Activated T-cell treated with anti-CD3 and anti-CD28 coated beads, Interleukin-2, amount 50 U/mL, for 4 hours (primary cell): ENCODE measurements at places on chromosomes 13 and 19.

DNA sequence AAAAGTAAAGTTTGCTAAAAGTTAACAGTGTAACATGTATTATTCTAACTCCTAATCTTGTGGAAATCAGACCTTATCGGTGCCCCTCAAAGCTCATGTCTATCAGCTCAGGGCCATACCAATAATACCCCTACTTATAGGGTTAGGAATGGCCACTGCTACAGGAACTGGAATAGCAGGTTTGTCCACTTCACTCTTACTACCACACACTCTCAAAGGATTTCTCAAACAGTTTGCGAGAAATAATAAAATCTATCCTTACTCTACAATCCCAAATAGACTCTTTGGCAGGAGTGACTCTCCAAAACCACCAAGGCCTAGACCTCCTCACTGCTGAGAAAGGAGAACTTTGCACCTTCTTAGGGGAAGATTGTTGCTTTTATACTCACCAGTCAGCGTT, 1677.7 kb downstream of the OLFM4 start:
- DNase-seq: no peak

- no peak for DNase-seq
Measured at GRCh38 chr19:58001895-58002369, 688 bp downstream of the ZNF606 start.

DNA sequence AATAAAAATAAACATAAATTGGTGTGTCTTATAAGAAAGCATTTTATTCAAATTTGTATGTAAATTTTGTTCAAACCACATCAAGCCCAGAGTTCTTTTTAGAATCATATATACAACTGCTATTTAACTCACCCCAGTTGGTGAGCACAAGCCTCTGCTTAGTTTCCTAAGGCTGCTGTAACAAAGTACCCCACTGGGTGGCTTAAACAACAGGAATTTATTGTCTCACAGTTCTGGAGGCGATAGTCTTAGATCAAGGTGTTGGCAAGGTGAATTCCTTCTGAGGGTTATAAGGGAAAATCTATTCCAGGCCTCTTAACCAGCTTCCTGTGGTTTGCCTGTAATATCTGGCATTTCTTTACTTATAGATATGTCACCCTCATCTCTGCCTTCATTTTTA, 1133.5 kb downstream of the OLFM4 start:
- DNase-seq: no peak

- DNase-seq: no peak
Measured at GRCh38 chr19:2059422-2060201, 8.6 kb upstream of the MKNK2 start.

DNA sequence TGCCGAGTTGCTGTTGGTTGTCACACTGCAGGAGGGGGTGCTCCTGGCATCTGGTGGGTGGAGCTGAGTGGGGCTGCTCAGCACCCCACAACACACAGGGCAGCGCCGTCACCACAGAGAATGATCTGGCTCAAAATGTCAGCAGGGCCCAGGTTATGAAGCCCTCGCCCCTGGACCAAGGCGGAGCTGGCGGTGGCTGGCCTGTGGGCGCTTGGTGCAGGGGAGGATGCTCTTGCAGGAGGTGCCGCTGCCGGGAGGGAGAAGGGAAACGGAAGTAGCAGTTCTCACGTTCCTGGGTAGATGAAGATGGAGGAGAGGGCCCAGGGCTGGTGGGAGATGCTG, 14.2 kb upstream of the LENG8 start:
- DNase-seq: no peak
